Brain pericyte (primary cell): ENCODE measurements at places on chromosomes 2 and 18.

DNA sequence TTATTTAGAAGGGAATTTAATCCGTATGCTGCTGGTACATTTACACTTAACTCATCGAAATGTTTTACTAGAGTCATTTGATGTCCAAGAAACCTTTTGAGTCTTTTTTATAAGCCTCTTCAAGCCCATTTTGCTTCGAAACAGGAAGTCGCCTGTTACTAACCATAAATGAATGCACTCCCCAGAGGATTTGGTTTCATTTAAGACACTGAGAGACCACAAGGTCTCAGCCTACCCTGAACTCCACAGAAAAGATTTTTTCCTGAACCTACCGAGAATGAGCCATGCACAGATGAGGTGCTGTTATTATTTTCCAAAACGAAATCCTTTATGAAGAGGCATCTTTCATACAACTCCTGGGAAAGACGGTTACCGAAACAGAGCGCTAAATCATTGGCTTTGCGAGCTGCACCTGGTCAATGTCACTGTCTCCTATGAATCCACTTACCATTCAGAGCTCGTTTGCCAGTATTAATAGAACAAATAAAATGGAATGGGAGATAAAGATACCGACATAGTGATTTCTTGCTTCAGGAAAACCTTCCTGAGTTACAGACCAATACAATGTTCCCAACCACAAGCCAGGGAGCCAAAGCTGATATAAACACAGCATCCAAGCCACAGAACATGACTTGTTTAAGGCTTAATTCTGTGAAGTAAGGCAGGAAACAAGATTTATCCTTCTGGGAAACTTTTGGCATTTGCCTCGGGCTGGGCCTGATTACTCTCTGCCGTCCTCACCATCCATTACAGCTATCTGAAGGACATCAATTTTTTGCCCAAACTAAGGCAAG is 382.1 kb downstream of the OSR1 start:
- DNase-seq: no peak

DNA sequence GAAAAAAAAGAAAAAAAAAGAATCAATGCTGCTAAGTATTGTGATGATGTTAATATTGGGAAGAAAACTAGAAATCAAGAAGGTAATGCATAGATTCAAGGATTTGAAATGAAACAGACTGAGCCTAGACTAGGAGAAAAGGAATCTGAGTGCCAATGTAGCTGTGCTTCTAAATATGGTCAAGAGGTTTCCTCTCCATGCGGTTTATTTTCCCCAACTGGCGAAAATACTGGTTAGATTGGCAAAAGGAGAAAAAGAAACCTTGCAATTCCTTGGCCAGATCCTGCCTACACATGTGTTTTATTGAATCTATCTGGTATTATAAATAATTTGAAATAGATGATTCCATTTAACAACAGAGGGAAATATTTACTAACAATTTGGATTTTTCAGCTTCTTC is 5.7 kb downstream of the SCN3A start:
- DNase-seq: no peak

GRCh38 chr2:207286106-207286505 is 120.4 kb upstream of the KLF7 start:
- no peak for DNase-seq

DNA sequence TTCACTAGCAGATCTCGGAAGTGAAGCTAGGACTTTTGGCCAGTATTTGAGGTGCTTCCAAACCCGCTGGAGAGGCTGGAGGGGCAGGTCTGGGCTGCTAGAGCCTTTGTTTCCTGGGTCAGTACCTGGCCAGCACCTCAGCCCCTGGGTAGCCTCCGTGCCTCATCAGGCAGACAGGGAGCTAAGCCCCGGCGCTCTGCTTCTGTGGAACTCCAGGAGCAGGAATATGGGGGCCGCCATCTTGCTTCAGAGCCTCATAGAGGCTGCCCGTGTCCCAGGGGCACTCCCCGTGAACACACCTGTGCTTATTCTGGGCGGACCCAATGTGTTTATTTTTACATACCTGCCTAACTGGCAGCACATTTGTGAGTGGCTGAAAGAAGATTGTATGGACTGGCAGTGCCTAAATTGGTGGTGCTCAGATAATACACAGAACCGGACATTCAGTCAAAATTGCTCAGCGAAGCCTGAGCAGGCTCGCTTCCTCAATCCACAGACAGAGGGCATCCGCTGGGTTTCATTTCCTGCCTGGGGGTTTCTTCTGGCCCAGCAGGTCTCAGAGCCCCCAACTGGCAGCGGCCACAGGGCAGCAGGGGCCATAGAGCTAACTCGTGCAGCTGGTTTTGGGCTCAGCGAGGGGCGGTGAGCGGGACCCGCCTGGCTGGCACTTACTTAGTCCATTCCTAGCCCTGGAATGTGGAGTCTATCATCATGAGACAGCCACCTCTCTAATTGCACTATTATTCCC is 176.8 kb upstream of the ALKAL2 start:
- DNase-seq: no peak

DNA sequence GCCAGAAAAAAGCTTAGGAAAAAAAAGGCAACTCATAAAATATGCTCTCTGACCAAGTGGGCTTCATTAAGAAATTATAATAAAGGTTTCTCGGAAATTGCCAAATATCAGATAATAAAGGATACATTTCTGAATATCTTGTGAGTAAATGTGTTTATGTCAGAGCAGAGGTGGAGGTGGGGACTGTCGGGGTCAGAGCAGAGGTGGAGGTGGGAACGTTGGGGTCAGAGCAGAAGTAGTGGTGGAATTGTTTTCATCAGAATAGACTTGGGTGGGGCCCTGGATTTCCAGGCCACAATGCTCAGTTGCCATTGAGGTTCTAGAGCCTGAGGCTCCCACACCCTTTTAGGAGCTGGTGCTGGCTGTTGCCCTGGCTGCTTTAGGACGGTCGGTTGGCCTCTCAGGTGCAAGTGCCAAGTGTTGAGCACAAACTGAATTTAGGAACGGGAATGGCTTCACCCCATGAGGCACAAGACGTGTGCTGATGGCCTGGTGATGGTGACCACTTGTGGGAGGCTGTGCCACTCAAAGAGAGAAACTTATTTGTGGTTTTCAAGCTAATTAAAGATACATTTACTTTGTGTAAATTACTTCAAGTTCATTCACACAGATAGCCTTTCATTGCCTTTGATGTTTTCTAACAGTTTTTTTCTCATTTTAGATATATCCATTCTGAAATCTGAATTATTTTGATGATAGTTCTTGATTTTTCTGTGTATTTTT is 131.5 kb downstream of the ATP9B start:
- DNase-seq: no peak

DNA sequence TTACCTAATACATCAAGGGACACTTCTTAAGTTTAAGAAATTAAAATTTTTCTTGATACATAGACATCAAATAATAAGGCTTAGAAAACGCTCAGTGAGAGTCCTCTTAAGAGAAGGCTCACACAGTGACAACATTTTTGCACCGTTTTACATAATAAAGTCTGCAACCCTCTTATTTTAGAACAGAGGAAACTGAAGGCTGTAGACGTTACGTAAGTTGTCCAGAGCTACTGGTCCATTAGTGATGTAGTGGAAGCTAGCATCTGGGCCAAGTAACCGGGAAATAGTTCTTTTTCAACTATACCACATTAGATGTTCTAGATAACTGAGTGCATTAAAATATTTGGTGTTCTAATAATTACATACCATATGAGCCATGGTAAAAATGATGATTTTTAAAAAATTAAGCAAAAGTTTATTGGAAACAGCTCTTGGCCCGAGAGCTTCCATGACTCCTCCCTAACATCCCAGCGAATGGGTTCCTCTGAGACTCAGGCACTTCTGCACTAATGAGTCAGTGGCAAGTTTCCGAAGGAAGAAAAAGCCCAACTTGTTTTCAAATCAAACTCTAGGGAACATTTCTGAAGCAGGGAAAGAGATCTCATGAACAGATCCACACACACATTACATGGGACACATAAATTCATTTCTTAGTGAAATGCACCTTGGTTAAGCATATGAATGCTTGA is 232.6 kb upstream of the PXDN start:
- no peak for DNase-seq

- peak; percentile 72 for DNase-seq
Observed at GRCh38 chr2:158936978-158937377, 31.5 kb upstream of the TANC1 start.

GRCh38 chr2:194363878-194364277 is 1293.1 kb upstream of the SLC39A10 start:
- DNase-seq: no peak

- DNase-seq: no peak
Observed at GRCh38 chr2:207483477-207483876, 46.3 kb upstream of the CREB1 start.

DNA sequence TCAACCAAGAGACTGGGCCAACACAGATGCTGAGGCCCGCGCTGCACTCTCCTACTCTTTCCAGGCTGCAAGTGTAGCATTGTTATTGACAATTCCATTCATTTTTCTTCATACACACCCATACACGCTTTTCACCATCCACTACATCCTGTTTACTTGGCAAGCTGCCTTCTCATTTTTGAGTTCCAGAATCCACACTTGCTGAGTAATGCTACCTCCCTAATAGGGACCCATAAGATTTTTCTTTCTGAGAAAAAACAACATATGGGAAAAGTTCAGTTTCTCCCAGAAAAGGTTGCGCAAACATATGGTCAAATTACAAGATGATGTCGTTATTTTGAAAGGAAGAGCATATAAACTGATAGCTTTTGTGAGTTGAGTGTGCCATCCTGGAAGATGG is 3.3 kb upstream of the NETO1 start:
- peak; percentile 44 for DNase-seq

- DNase-seq: no peak
Observed at GRCh38 chr2:112003576-112004252, 51.4 kb upstream of the TMEM87B start.

- no peak for DNase-seq
Observed at GRCh38 chr2:196464311-196464710, 175.2 kb upstream of the CCDC150 start.

- DNase-seq: no peak
Observed at GRCh38 chr2:11574176-11575046, 40.6 kb downstream of the GREB1 start.

DNA sequence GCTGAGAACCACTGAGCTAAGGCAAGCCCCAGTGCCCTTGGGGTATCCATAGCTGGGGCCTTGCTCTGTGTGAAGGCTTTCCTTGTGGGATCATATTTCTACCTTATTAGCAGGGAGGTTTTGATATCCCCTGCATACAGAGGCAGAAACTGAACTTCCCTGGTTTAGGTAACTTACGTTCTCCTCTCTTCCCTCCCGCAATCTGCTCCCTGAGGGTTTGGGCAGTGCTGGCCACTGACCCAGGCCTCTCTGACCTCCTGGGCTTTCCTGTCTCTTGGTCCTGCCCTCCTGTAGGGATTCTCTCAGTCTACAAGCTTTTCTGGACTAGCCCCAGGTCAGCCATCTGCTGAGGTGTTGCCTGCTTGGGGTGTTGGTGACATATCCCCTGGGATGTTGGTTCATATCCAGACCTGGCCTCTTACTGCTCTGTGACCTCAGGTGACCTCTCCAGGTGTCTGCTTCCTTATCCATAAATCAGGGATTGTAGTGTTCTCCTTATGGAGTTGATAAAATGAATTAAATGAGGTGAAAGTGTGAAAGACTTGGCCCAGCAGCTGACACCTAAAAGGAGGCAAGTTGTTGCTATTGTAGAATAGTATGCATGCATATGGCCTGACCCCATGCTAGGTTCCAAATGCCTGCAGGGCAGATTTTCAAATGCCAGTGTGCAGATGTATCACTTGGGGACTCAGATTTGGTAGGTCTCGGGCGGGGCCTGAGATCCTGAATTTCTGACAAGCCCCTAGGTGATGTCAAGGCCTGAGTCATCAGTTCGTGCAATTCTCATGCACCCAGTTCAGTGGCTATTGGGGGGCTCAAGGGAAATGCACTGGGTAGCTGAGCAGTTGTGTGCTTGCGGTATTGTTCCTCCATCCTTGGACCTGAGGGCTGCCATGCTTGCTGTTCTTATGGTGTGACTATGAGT is 106.6 kb downstream of the FHOD3 start:
- no peak for DNase-seq

- no peak for DNase-seq
Observed at GRCh38 chr2:176687944-176688343, 418.7 kb downstream of the MTX2 start.

DNA sequence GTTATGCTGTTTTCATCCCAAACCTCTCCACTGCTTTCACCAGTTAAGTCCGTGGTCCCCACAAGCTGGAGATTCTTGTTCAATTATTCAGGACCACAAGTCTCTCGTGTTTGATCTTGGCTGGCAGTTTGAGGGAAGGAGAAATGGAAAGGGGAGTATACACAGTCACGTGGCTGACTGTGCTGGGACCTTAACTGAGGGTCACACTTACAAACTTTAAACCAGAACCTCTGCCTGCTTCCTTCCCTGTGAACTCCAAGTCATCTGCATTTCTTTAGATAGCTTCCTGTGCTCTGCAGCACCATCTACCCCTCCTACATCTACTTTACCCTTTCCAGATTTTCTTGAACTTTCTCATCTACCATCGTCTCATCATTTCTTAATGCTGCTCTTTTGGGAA is 91.7 kb downstream of the ARHGEF4 start:
- no peak for DNase-seq

- no peak for DNase-seq
Observed at GRCh38 chr18:73531601-73532000, 616.0 kb downstream of the FBXO15 start.

GRCh38 chr2:112924821-112925220 is 13.9 kb downstream of the IL37 start:
- DNase-seq: no peak

DNA sequence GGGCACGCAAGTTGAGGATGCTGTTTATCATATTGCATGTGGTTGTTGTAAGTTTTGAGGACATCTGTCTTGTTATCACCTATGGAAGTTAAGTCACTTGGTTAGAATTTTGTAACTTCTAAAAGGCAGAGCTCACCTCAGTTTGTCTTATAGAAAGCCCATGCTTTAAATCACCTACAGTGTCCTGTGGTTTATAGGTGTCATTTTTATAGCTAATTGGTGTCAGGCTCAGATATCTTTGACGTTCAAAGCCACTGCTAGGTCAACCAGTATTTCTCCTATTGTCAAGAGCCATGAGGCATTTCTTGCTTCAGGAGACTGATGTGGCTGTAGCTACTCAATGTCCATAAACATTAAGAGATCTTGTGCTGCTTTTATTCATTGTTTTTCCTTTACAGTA is 16.8 kb downstream of the ZNF532 start:
- no peak for DNase-seq

DNA sequence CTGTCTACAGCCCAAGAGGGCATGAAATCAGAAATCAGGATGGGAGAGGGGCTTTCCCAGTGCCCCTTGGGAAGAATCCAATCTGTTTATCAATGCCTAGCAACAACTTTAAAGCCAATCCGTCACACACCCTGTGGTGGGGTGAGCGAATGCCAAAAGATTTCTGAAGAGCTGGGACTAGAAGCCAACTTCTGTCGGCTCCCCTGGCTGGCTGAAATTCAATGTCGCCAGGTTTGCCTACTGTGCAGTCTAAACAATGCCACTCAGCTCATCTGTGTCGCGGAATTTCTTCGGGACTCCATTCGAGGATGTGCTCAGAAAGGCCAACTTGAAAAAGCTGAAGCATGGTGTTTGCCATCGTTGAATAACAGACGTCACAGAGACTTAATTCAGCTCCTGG is 31.5 kb upstream of the NCKAP5 start:
- no peak for DNase-seq

- no peak for DNase-seq
Observed at GRCh38 chr2:52341732-52342131, 1309.8 kb upstream of the NRXN1 start.

- no peak for DNase-seq
Observed at GRCh38 chr2:1935476-1935875, 191.2 kb upstream of the PXDN start.
